Activated T-cell treated with anti-CD3 and anti-CD28 coated beads for 48 hours (primary cell): ENCODE measurements at places on chromosomes 4 and X.

DNA sequence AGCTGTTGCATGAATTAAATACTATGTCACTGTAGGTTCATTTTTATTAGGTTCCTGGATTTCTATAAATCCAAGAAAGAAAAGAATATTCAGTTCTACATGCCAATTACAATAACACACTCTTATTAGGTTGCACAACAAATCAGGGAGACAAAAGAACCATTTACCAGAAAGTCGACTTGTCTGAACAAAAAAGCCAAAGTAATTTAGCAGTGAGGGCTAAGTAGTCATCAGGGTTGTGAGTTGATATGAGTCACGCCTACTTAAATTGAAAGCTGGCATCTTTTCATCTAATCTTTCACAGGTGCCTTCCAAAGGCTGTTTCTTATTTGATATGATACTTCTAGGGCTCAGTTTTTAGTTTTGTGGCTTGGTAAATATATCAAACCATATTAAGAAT is 25.4 kb upstream of the GNRHR start:
- DNase-seq, result no peak

GRCh38 chr4:75302648-75303047 is 211.6 kb downstream of the RCHY1 start:
- no peak for DNase-seq

- DNase-seq, result no peak
Measured at GRCh38 chrX:51697397-51697796, 12.9 kb upstream of the CENPVL1 start.

DNA sequence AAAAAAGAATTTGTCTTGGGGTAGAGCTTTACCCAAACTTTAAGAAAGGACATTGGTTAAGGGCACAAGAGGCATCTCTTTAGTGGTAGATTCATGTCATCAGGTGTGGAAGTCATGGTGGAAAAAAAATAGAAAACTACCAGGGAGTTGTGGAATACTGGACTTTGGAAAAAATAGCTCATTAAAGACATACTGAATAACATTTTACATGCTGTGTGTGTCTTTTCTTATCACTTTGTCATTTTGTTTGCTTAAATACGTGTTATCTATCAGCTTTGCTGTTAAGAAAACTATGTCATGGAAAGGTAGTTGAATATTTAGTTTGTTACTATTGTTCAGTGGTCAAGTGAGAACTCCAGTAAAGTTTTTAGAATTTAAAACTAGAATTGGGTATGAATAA is 147.0 kb downstream of the CCSER1 start:
- DNase-seq, result no peak

DNA sequence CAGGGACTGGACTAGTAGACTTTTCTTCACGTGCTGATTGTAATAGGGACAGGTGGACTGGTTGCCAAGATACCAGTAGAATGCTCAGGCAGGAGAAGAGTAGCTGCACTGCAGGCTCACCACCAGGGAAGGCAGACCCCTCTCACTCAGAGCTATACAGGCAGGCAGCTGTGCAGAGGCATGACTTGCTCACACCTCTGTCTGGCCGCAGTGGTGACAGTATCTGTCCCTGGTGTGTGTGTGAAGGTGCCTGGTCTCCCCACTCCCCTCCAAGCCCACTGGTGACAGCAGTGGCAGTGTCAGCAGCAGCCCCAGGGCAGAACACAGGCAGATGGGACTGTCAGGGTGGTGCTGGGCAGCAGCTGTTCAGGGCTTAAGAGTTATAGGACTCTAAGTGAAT is 140.7 kb downstream of the RPS6KA6 start:
- no peak for DNase-seq

DNA sequence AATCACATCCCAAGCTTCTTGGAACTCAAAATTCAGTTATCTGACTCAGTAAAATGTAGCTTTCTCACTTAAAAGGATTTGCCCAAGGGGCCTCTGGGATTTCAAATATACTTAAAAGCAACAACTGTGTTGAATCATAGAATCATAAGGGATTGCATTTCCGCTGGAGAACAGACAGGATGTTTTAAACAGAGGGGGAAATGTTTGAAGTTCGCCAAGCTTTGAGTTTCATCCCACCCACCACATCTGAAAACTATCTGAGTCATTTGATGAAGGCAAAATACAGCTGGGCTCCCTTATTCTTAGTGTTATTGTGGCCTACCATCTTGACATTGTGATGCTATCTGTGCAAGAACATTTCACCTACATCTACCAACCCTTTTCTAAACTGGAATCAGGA is 73.5 kb downstream of the PPP1R2C start:
- DNase-seq, result no peak

GRCh38 chrX:151722241-151722846 is 6.5 kb downstream of the FATE1 start:
- no peak for DNase-seq

GRCh38 chrX:72009731-72010130 is 99.1 kb downstream of the NHSL2 start:
- no peak for DNase-seq

DNA sequence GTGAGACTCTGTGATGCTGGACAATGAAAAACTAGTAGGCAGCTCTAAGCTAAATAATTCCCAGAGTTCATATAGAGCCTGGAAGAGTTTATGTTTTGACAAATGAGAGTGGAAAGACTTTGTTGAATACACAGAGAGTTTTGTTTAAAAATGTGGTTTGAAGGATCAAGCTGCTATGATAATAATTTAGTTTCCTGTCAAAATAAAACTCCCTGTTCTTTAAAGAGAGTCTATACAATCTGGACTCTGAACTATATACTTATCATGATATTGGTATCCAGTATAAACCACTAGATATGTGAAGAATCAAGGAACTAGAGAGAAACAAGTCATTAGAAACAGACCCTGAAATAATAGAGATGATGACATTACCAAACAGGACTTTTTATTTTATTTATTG is 158.6 kb downstream of the C4orf33 start:
- no peak for DNase-seq

- no peak for DNase-seq
Measured at GRCh38 chrX:46204721-46205422, 340.3 kb downstream of the ZNF674 start.

GRCh38 chr4:56804551-56804950 is 16.9 kb downstream of the SPINK2 start:
- DNase-seq, result no peak

GRCh38 chr4:182855312-182855711 is 61.9 kb downstream of the DCTD start:
- DNase-seq, result no peak

DNA sequence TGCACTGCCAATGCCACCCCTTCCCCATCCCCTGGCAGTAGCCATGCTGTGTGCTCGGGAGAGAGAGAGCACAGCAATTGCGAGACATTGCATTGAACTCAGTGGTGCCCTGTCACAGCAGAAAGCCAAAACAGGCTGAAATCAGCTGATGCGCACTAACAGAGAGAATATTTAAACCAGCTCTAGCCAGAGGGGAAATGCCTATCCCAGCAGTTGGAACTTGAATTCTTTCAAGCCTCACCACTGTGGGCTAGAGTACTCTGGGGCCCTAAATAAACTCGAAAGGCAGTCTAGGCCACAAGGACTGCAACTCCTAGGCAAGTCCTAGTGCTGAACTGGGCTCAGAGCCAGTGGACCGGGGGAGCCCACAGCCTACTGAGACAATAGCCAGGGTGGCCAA is 17.7 kb upstream of the RP2 start:
- no peak for DNase-seq

- DNase-seq, result no peak
Measured at GRCh38 chr4:145828802-145829485, 109.7 kb downstream of the ZNF827 start.

GRCh38 chr4:186900984-186901383 is 177.3 kb upstream of the FAT1 start:
- no peak for DNase-seq

DNA sequence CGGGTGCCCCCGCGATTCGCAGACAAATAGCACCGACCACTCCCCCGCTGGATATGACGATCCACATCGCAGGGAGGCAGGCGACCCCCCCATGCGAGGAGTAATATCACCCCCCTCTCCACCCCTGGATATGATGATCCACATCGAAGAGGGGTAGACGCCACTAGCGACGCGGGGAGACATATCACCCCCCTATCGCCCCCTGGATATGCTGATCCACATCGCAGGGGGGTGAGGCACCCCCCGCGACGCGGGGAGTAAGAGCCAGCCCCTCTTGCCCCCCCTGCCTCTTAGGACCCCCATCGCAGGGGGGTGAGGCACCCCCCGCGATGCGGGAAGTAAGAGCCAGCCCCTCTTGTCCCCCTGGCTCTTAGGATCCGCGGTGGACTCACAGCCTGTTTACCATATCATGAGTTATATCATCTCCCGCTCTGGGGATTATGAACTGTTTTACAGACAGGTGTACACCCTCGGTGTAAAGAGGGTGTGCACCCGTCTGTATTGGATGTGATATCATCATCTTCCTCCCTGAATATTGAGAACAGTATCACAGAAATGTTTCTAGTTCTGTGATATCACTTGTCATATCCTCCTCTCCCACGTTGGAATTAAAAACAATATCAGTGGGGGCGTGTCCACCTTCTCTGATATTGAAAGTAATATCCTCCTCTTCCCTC is 22.7 kb upstream of the DRD5 start:
- DNase-seq, result no peak

- DNase-seq, result no peak
Measured at GRCh38 chr4:153082322-153083301, 121.6 kb upstream of the TRIM2 start.

DNA sequence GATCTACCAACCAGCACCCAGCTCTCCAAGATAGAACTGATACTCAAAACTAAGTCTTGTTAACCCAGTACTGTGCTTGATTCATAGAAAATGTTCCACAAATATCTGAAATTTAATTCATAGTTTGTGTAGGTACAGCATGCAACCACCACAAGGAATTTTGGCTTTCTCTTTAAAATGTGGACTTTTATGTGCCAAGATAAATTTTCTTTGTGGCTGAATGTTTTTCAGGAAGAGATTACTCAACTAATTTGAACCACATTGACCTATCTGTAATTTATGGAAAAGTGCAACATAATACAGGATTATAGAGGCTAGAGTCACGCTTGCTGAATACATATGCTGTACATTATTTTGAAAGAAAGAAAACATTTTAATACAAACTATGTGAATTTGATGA is 730.8 kb downstream of the IL1RAPL1 start:
- DNase-seq, result no peak

- no peak for DNase-seq
Measured at GRCh38 chr4:122898370-122899150, 23.8 kb downstream of the NUDT6 start.

DNA sequence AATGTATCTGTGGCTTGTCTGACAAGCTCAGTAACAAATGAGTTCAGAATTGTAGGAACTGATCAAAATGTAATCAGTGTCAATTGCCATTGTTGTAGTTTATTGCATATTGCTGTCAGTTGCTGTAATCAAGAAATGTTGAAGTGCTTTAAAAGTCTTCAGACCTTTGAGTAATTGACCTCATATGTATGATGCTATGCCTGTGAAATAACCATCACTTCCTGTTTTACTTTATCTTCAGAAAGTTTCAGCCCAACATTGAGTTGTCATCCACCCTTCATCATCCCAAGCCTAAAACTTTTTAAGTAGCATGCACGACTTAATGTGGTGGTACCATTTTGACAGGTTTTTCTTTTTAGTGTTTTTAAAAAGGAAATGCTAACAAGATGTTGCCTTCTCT is 212.4 kb downstream of the ARHGAP10 start:
- no peak for DNase-seq

- no peak for DNase-seq
Measured at GRCh38 chrX:8037593-8038348, 110.6 kb upstream of the PNPLA4 start.

DNA sequence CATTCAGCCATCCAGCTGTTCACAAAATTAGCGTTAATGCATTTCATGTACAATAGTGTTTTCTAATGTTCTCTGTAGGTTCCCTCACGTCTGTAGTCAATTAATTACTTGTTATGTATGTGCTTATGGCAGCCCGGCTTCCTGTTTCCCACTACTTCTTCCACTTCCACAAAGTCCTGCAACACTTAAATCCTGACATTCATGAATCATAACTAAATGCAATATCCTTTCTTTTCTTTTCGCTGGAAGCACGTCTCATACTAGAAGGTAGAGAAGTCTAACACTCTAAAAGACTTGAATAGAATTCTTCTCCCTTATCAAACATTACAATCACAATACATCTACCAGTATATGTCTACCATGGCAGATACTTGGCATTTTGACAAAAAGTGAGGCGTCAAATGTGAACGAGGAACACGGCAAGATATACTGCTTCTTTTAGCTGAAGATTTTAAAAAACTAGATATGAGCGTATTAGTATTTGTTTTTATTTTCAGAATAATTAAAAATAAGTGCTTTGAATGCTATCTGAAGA is 239.0 kb upstream of the DIAPH2 start:
- DNase-seq, result no peak

GRCh38 chr4:114674080-114674479 is 75.5 kb downstream of the UGT8 start:
- no peak for DNase-seq

DNA sequence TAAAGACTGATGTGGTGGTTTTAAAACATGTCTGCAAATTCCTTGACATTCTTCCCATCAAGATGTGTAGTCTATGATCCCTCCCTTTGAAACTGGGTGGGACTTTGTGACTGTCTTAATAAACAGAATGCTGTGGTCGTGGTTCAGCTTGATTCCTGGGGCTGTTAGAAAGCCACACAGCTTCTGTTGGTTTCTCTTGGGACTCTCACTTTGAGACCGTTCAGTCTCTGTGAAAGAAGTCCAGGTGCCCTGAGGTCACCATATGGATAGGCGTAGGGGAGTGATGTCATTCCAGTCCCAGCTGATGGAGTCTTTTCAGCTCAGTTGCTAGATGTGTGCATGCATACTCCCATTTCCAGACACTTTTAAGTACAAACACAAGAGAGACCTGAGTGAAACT is 216.6 kb downstream of the KDR start:
- no peak for DNase-seq

DNA sequence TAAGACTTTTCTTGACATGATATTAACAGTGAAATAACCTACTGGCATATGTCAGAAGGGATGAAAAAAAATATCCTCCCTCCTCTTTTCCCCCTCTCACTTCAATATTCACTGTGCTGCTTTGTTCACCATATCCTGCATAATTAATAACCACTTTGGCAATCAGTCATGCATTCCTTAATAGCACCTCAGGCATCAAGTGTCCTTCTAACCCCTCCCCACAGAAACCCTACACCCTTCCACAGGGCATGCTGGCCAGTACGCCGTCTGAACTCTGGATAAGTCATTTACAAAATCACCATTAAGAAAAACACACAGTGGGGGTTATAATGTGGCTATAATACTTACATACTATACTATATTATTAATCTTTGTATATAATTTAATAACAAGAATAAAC is 165.9 kb downstream of the PDGFC start:
- no peak for DNase-seq
